A549 treated with CORT108297 at 1 μM for 4 hours (cell line): ENCODE measurements at places on chromosomes 2 and 18. TPM values are rescaled to one million over a fixed set of nuclear protein-coding genes. Genes with fewer than 3 reads are reported as not detected.

The EIF4E2 gene
- 83.6 to 240 TPM (median 88.2 TPM) in 5 replicates for total RNA-seq

The CERKL gene
- total RNA-seq, result 0.18 to 0.41 TPM (median 0.35 TPM) in 5 replicates

The EVX2 gene
- not detected in 5 replicates for total RNA-seq

The DSG4 gene
- total RNA-seq, result not detected in 5 replicates

The TGFBRAP1 gene
- total RNA-seq, result 15.2 to 18.1 TPM (median 16.8 TPM) in 5 replicates

The MLPH gene
- total RNA-seq, result 251 to 312 TPM (median 290 TPM) in 5 replicates

The TLX2 gene
- total RNA-seq, result 0.16 to 0.44 TPM (median 0.27 TPM) in 5 replicates

The TCF23 gene
- total RNA-seq, result not detected in 5 replicates

The CYRIA gene
- 0.06 to 0.30 TPM (median 0.14 TPM) in 5 replicates for total RNA-seq

The C2orf15 gene
- total RNA-seq, result 0.39 to 0.95 TPM (median 0.54 TPM) in 5 replicates

The SERPINB12 gene
- not detected in 5 replicates for total RNA-seq

The ONECUT2 gene
- total RNA-seq, result 0.31 to 0.63 TPM (median 0.41 TPM) in 5 replicates

The GKN1 gene
- 0.60 to 1.1 TPM (median 0.68 TPM) in 5 replicates for total RNA-seq

The ECEL1 gene
- total RNA-seq, result 0.12 to 0.27 TPM (median 0.14 TPM) in 5 replicates

The REG1B gene
- not detected in 5 replicates for total RNA-seq

The CLK1 gene
- 37.4 to 50.3 TPM (median 39.2 TPM) in 5 replicates for total RNA-seq

The SLC11A1 gene
- total RNA-seq, result 0.15 to 0.41 TPM (median 0.28 TPM) in 5 replicates

The ALKAL2 gene
- not detected in 5 replicates for total RNA-seq

The CEP192 gene
- total RNA-seq, result 6.9 to 9.2 TPM (median 8.6 TPM) in 5 replicates

The FSHR gene
- not detected in 5 replicates for total RNA-seq

The RNF152 gene
- total RNA-seq, result 0.02 to 0.06 TPM (median 0.04 TPM) in 4 of 5 replicates, not detected in the other

The TMEM127 gene
- total RNA-seq, result 37.8 to 51.2 TPM (median 46.6 TPM) in 5 replicates

The MEIS1 gene
- 1.5 to 1.9 TPM (median 1.8 TPM) in 5 replicates for total RNA-seq

The SRD5A2 gene
- 0.01 to 0.05 TPM (median 0.03 TPM) in 4 of 5 replicates, not detected in the other for total RNA-seq

The ZNF892 gene
- 0.17 to 0.60 TPM (median 0.45 TPM) in 5 replicates for total RNA-seq

The UGT1A8 gene
- 0.05 to 0.07 TPM (median 0.05 TPM) in 3 of 5 replicates, not detected in the others for total RNA-seq

The CAPN13 gene
- total RNA-seq, result 0.03 to 0.15 TPM (median 0.05 TPM) in 4 of 5 replicates, not detected in the other

The CRYBA2 gene
- total RNA-seq, result not detected in 5 replicates

The RESP18 gene
- not detected in 5 replicates for total RNA-seq

The HSBP1L1 gene
- total RNA-seq, result 10.7 to 14.2 TPM (median 12.6 TPM) in 5 replicates

The LOXHD1 gene
- total RNA-seq, result not detected in 5 replicates

The HOXD3 gene
- 0.08 to 0.30 TPM (median 0.18 TPM) in 4 of 5 replicates, not detected in the other for total RNA-seq

The CABLES1 gene
- total RNA-seq, result 12.1 to 12.8 TPM (median 12.6 TPM) in 5 replicates
